Hindlimb muscle (tissue), 1 donor: ENCODE measurements at places on chromosomes 7 and 10. TPM values are rescaled to one million over a fixed set of nuclear protein-coding genes. Genes with fewer than 3 reads are reported as not detected.
A peak's percentile ranks its signal among the peaks of the same experiment; 100 is the strongest.

DNA sequence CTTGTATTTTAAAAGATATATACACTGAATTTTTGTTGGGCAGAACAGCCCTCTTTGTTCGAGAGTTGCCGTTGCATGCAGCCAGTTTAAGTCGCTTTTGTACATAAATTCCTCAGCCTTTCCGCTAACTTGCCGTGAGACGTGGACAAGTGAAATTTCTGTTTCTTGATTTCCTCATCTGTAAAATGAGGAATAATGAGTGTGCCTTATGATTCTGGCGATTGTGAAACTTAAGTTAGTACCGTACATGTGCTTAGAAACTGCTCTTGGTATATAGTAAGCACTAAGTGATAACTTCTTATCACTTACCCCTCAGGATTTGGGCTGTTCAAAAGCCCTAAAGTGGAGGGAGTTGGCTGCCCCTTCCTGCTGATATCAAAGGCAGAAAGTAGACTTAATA is 1.4 kb downstream of the CCNJ start:
- DNase-seq: peak; percentile 5

- no peak for DNase-seq
Observed at GRCh38 chr10:129110780-129111179, 356.3 kb upstream of the MGMT start.

DNA sequence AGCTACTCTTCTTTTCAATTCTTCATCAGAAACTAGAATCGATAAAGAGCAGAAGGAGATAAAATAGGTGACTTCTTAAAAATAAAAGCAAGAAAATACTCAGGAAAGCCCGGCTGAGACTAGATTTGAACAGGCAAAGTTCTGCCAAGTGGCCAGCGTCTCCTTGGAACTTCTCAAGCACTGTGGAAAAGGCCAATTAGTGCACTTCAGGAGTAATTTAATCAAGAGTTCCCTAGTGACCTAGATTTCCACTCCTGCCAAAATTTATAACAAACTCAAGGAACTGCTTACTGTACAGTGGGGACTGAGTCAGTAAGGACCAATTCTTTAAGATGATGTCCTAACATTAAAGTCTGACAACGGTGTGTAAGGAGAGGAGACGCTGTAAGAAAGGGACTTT is 57.3 kb downstream of the CHCHD3 start:
- DNase-seq: no peak

- DNase-seq: peak; percentile 66
Observed at GRCh38 chr10:102117391-102118159, 2.6 kb downstream of the LDB1 start.

DNA sequence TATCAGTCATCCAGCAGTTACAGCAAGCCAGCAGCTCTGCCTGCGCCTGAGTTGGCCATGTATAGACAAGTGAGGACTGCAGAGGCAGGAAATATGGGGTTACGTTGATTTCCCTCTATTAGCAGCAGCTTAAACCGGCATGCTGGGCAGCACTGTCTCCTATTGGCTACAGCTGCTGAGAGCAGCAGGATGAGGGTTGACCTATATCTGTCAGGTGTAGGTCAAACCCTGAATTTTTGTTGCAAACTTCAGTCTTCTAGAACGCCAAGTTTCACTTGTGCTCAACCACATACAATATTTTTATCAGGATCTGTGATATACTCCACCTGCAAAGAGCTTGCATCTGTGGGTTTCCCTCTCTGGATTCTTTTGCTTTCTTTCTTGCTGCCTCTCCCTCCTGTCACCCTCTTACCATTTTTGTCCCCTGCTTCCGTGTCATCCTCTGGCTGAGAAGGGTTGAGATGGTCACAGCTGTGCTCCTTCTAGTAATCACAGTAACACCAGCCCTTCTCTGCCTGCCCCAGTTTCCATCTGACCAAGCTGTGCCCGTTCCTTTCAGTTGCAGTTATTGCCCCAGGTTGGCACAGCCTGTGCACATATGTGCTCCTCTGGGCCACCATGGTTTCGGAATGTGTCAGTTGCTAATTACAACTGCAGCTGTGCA is 23.8 kb upstream of the GLCCI1 start:
- DNase-seq: no peak

DNA sequence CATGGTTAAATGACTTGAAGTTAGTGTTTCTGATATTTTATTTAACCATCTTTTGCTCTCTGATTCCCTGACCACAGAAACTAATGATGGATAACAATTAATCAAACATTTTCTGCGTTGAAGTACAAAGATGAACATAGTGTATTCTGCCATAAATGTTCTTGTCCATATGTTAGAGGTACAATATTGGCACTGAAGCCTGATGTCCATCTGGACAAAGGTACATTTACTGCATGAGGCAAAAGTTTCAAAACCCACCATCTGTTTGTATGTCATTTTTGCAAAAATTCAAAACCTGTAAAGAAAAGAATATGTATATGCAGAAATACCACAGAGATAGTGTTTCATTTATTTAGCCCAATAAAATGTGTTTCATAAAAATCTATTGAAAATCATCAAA is 861.5 kb downstream of the ANKRD7 start:
- no peak for DNase-seq

DNA sequence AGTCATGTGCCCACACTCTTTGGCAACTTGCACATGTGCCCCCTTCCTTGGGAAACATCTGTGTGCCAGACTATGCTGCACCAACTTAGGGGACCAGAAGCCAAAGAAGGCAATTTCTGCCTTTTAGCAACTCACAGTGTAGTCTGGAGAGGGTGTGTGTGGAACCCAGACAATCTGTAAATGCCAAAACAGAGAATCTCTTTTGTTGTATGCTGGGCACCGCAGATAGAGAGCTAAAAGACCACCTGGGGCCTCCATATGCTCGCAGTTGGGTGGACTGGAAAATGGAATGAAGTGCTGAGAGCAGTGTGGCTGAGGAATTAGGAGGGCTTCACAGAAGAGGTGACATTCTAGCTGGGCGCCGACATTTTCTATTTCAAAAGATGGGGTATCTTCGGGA is 26.4 kb downstream of the UBTD1 start:
- no peak for DNase-seq

- peak; percentile 46 for DNase-seq
Observed at GRCh38 chr10:114397651-114398145, 6.6 kb downstream of the AFAP1L2 start.

- DNase-seq: no peak
Observed at GRCh38 chr7:28551331-28551730, 139.0 kb downstream of the CREB5 start.

DNA sequence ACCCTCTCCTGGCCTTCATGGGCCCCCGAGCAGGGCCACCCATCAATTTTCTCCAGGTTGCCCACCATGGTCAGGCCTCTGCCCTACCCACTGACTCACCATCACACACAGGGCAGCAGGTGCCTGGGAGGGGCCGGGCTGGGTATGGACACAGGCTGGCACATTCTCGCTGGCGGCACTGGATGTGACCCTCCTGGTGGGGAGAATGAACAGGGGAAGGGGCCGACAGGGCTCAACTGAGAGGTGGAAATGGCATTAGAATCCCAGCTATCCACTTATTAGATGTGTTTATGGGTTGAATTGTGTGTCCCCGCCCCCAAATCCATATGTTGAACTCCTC is 16.4 kb downstream of the KCP start:
- DNase-seq: no peak

- DNase-seq: no peak
Observed at GRCh38 chr7:114852293-114852692, 69.6 kb upstream of the MDFIC start.

DNA sequence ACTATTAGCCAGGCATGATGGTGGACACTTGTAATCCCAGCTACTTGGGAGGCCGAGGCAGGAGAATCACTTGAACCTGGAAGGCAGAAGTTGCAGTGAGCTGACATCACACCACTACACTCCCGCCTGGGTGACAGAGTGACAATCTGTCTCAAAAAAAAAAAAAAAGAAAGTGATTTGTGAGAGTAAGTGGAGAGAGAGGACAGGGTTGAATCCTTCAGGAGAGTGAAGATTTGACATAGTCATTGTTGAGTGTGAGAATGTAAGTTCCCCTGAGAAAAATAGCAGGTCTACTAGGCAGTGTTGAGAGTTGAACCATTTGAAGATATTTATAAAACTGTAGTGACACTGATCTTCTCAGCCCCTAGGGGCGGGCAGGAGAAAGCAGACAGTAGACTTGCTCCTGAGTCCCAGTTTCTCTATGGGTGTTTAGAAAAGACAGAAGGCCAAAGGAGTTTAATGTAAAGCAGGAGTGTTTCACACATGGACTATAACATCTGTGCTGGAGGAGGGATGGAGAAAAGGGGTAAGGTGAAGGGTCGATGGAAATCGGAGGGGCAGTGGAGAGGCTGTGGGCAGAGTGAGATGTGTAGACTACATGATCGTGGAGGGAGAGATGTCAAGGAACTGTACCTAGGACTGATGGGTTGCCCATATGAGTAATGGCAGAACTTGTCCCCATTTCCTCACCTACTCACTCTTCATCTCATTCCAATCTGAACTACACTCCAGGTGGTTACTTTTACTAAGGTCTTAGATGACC is 13.7 kb upstream of the LAMB4 start:
- no peak for DNase-seq

DNA sequence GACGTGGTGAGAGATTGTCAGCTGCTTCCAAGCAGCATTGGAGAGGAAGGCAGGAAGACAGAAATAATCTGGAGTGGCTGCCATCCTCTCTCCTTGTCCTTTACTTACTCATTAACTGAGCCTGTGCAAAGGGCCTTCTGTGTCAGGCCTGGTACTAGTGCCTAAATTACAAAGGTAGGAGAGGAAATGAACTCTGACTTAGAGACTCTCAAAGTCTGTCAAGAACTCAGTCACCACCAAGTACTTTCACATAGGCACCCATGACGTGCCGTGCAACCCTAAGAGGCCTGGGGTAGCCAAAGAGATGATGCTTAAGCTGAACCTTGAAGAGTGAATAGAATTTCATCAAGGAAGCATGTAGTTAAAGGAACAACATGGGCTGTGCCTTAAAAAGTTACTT is 866.9 kb downstream of the LRMDA start:
- no peak for DNase-seq

GRCh38 chr7:783556-784490 is 48.5 kb upstream of the SUN1 start:
- no peak for DNase-seq

DNA sequence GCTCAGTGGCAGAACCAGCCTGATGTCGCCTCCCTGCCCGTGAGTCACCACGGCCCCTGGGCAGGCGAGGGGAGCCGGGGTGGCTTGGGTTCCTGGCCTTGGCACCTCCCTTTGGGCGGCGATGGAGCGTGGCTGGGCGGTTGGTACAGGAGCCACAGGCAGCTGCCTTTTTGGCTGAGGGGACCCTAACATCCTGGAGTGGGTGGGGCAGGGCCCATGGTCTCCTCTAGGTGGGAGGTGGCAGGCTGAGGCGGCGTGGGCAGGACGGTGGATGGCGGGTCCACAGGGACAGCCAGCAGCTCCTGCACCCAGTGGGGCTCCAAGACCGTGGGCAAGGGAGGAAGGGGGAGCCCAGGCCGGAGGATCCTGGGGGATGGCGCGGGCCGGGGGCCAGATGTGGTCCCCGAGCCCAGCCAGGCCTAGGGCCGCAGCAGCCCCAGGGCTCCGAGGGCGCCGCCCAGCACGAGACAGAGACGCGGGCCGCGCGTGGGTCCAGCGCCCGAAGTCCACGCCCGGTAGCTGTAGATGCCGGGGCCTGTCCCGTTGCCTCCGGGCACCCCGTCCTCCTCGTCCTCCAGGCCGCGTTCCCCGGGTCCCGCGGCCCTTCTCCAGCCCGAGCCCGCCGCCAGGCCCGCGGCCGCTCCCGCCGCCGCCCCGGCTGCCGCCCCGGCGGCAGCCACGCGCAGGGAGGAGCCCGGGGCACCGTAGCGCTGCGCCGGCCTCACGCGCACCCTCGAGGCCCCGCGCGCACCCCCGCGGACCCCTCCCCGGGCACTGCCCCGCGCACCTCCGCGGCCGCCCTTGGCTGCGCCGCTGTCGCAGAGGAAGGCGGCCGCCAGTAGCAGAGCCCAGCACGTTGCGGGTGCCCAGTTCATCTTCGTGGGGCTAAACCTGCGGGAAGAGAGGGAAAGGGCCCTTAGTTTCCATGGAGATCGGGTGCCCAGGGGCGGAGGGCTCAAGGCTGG is 1.3 kb downstream of the SPRN start:
- no peak for DNase-seq

GRCh38 chr10:74047871-74048270 is 50.0 kb downstream of the VCL start:
- no peak for DNase-seq

GRCh38 chr10:69382382-69383117 is 34.2 kb downstream of the TACR2 start:
- no peak for DNase-seq

DNA sequence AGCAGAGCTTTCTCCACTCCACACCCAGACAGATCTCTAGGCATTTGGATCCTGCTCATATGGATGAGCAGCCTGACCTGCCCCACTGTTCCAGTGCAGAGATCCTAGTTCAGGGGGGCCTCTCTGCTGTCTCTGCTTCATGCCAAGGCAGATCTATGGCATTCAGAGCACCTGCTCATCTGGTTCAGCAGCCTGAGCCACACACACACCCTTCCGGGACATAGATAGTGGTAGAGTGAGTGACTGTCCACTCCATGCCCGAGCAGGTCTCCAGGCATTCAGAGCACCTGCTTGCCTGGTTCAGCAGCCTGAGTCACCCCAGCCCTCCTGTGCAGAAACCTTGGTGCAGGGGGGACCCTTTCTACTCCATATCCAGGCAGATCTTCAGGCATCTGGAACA is 54.3 kb upstream of the ZNF800 start:
- no peak for DNase-seq

- DNase-seq: no peak
Observed at GRCh38 chr10:91610444-91610843, 22.4 kb downstream of the PPP1R3C start.

DNA sequence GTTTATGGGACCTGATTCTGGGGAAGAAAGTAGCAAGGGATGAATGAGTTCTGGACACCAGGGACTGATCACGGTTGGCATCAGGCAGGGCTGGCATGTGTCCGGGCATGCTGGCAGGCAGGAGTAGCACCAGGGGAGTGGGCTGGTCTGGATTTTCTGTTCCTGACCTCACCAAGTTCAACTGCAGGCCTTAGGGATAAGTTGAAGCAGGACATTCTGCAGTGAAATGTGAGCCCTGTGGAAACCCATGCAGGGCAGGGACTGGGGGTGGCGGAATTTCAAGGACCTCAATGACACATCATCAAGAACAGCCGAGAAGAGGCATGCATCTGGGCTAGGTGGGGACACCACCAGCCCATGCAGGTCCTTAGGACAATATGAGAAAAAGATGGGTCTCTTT is 80.2 kb upstream of the ADAM12 start:
- no peak for DNase-seq

- no peak for DNase-seq
Observed at GRCh38 chr7:110010359-110010758, 1080.6 kb upstream of the LRRN3 start.

- no peak for DNase-seq
Observed at GRCh38 chr10:84341983-84342382, 13.6 kb downstream of the CCSER2 start.

Gene GIMAP1
- 2.9 TPM for polyA plus RNA-seq

Gene CPA2
- polyA plus RNA-seq: 0.28 TPM

Gene CYP2E1
- polyA plus RNA-seq: 1.6 TPM

Gene HOXA3
- 11.2 TPM for polyA plus RNA-seq

Gene TRIP6
- 41.1 TPM for polyA plus RNA-seq

Gene DNAH11
- polyA plus RNA-seq: 0.13 TPM

Gene CYP2C19
- polyA plus RNA-seq: not detected

Gene FAM25G
- not detected for polyA plus RNA-seq

Gene AKR1C2
- polyA plus RNA-seq: 5.7 TPM

Gene NPC1L1
- 0.08 TPM for polyA plus RNA-seq
